Right lobe of liver (tissue), 6 donors: ENCODE measurements at places on chromosomes 2 and 18.

DNA sequence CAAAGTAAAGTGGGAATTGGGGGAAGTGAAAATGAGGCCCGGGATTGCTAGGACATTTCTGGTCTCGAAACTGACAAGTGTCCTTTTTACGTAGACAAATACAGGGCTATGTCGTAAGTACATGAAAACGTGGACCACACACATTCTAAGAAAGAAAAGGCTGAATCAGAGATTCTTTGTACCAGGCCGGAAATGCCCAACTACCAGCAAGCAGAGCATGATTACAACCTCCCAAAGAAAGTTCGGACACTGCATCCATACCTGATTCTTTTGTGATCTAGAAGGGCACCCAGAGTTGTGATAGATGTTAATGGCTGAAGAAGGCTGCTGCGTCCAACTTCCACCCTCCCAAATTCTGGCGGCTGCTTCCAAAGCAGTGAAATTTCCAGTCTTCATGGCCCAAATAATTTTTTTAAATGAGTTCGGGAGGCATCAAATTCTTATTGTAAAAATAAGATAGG, 1.7 kb downstream of the RBMS1 start:
- H3K27ac ChIP-seq: peak overlapping the region; percentile 93
- no peak for DNase-seq
- no peaks in the 10 kb centered on the region for H3K36me3 ChIP-seq
- peaks cover 17% of the 10 kb centered on the region for H3K4me1 ChIP-seq

DNA sequence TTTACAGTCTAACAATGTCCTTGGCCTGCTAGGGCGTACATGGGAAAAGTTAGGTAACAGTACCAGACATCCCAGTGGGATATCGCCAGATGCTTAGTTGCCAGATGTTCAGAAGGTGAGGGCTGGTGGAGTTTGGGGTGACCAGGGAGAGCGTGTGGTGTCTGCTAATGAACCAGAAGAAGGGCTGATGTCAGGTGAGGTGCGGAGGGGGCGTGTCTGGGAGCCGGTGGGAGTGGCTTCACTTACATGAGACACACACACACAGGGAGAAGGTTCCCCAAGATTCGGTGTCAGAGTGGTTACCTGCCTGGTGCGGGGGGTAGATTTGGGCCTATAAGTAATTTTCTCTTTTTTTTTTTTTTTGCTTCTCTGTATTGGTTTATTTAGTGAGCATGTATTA, 12.2 kb downstream of the RAB31 start:
- H3K27ac ChIP-seq: no peak overlapping the region
- peak; percentile 31 for DNase-seq
- no peaks in the 10 kb centered on the region for H3K27me3 ChIP-seq

DNA sequence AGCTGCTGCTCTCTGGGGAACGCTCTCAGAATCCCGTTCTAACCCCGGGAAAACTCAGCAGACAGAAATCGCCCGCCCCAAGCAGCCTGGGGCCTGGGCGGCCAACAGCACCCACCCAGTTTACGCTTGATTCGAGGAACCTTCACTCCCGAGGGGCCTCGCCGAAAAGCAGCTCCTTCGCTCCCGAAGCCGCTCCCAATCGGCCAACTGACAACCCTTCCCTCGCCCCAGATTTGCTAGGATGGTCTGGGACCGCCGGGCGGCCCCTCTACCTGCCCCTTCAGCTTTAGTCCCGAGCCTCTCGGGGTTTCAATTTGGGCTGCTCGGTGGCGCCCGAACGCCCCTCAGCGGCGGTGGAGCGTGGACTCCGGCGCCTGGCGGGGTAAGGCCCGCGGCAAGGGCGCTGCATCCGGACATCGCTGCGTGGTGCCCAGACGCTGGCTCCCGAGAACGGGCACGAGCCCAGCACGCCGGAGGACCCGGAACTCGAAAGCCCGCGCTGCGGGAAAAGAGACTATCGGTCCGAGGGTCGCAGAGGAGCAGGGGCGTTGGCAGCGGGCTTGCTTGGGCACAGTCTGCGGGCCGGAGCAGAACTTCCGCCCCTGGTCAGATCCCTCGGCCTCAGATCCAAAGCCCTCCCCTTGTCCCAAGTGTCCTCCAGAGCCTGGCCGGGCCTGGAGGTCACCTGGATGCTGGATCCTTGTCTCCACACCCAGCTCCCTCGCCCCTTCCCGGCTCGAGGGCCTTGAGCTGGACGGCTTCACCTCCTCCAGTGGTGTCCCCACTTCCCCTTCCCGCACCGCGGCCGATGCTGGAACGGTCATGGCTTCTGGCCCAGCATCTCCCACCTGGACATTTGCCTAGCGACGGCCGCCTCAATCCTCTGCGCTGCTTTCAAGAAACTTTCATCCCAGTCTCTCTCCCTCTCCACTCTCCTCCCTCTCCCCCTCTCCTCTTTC, 3.0 kb upstream of the OTX1 start:
- H3K4me3 ChIP-seq: no peak overlapping the region
- H3K27ac ChIP-seq: no peak overlapping the region

DNA sequence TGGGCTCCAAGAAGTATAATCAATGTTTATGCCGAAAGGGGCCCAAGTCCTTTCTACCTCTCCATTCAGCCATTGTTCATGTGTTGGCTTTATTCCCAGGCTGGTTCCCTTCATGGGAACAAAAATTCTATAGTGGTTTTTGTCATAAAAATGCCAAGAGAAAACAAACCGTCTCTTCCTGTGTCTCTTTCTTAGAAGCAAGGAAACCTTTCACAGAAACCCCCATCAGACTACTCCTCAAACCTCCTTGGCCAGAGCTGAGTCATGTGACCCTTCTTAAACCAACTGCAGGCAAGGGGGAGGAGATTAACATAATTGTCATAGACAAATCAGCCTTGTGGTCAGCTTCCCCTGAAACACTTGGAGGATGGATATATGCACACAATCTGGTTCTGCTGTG, 75.1 kb upstream of the TANK start:
- no peak for DNase-seq
- no peaks in the 10 kb centered on the region for H3K27me3 ChIP-seq
- no peak overlapping the region for H3K4me3 ChIP-seq
- no peak overlapping the region for H3K27ac ChIP-seq
- H3K36me3 ChIP-seq: no peaks in the 10 kb centered on the region

- H3K36me3 ChIP-seq: no peaks in the 10 kb centered on the region
- DNase-seq: no peak
- H3K4me3 ChIP-seq: no peak overlapping the region
Measured at GRCh38 chr2:26521054-26521912, 43.4 kb upstream of the OTOF start.

DNA sequence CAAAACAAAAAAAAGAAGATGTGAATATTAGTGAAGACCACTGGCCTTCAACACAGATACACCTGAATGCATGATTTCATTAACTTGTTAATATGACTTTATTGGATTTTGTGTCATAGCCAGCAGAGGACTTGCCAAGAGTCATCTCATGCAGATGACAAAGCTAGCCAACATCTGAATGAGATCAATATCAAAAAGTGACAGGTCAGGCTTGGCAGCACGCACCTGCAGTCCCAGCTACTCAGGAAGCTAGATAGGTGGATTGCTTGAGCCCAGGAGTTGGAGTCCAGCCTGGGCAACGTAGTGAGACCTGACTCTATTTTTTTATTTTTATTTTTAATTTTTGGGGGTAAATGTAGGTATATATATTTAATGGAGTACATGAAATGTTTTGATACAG, 54.5 kb upstream of the TGIF1 start:
- DNase-seq: peak; percentile 59
- no peaks in the 10 kb centered on the region for H3K27me3 ChIP-seq
- H3K36me3 ChIP-seq: no peaks in the 10 kb centered on the region
- H3K4me1 ChIP-seq: no peaks in the 10 kb centered on the region
- no peak overlapping the region for H3K27ac ChIP-seq

DNA sequence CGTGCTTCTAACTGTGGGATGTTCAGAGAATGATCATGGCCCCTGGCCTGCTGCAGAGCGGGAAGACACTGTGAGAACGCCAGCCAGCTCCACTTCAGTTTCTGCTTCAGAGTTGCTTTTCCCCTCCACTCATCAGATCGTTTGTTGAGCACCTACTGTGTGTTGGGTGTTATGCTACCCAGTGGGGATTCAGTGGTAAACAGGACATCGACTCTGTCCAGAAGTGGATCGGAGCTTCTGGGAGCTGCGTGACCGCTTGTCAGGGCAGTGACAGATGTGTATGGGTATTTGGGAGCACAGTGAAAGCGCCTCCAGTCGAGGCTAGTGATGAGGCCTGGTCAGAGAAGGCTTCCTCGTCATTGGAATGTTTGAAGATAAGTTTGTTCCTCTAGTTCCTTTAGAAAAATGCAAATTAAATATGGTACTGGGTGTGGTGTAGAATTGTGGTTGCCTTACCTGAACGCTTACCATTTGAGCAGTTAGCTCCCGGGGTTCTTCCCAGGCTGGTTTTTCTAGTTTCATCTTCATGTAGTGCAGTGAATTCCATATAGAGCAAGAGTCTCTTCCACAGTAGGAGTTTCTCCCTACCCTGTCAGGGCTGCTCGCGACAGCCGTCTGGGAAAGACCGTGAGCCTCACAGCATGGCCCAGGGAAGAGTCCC, 2.8 kb downstream of the RAB12 start:
- no peaks in the 10 kb centered on the region for H3K36me3 ChIP-seq
- H3K4me3 ChIP-seq: no peak overlapping the region
- DNase-seq: no peak
- H3K4me1 ChIP-seq: peaks cover 42% of the 10 kb centered on the region
- no peak overlapping the region for H3K27ac ChIP-seq
- no peaks in the 10 kb centered on the region for H3K27me3 ChIP-seq

DNA sequence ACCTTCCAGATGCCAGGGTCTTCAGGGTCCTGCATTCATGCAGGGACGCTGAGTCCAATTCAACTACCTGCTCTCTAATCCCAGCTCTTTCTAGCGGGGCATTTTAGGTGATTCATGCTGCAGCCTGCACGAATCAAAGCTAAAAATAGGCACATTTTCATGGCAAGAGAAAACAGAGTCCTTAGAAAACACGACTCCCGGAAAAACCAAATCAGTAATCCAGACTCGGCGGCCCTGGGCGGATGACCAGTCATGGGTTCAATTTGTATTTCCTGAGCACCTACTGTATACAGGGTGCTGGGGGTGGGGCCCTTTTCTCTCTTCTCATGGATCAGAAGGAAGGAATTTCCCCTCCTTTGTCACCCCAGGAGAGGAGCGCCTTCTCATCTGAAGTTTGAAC, 64.4 kb downstream of the LONRF2 start:
- H3K27ac ChIP-seq: no peak overlapping the region
- DNase-seq: no peak
- no peaks in the 10 kb centered on the region for H3K4me1 ChIP-seq
- no peaks in the 10 kb centered on the region for H3K36me3 ChIP-seq
- no peaks in the 10 kb centered on the region for H3K27me3 ChIP-seq
- no peak overlapping the region for H3K4me3 ChIP-seq

- peaks cover 31% of the 10 kb centered on the region for H3K36me3 ChIP-seq
- no peaks in the 10 kb centered on the region for H3K4me1 ChIP-seq
- no peak overlapping the region for H3K4me3 ChIP-seq
Measured at GRCh38 chr18:23484561-23485182, 18.6 kb upstream of the RMC1 start.

- no peak for DNase-seq
- H3K27ac ChIP-seq: no peak overlapping the region
- H3K27me3 ChIP-seq: no peaks in the 10 kb centered on the region
- no peak overlapping the region for H3K4me3 ChIP-seq
- H3K4me1 ChIP-seq: no peaks in the 10 kb centered on the region
Measured at GRCh38 chr2:168974428-168974827, 56.7 kb downstream of the ABCB11 start.

GRCh38 chr18:13026583-13027270, 35.6 kb downstream of the CEP192 start:
- H3K27me3 ChIP-seq: no peaks in the 10 kb centered on the region
- H3K27ac ChIP-seq: no peak overlapping the region
- no peak overlapping the region for H3K4me3 ChIP-seq
- no peaks in the 10 kb centered on the region for H3K36me3 ChIP-seq

- no peak overlapping the region for H3K27ac ChIP-seq
- H3K27me3 ChIP-seq: no peaks in the 10 kb centered on the region
- no peaks in the 10 kb centered on the region for H3K36me3 ChIP-seq
- H3K4me1 ChIP-seq: no peaks in the 10 kb centered on the region
- no peak overlapping the region for H3K4me3 ChIP-seq
- DNase-seq: no peak
Measured at GRCh38 chr18:37674570-37674969, 109.0 kb upstream of the CELF4 start.

DNA sequence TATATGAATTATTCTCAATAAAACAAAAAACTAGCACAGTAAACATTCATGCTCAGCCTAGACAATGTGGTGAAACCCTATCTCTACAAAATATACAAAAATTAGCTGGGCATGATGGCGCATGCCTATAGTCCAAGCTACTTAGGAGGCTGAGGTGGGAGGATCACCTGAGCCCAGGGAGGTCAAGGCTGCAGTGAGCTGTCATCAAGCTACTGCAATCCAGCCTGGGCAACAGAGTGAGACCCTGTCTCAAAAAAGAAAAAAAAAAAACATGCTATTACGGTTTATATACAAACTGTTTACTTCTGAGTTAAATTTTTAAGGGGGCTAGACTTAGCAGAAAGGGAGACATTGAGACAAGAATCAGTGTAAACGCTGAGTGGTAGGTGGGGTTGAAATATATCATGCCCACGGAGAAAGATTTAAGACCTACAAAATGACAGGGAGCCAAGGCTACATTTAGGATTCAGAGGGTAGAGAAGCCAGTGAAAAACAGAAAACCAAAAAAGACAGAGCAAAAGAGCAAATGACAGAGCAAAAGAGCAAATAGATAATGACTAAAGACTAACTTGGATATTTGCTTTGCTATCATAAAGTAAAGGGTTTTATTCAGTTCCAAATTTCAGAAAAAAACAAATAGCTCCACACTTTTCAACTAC, 7.5 kb downstream of the TTC32 start:
- no peak for DNase-seq
- H3K27me3 ChIP-seq: no peaks in the 10 kb centered on the region
- H3K36me3 ChIP-seq: no peaks in the 10 kb centered on the region
- H3K4me1 ChIP-seq: no peaks in the 10 kb centered on the region
- no peak overlapping the region for H3K27ac ChIP-seq
